CD4-positive, alpha-beta T cell treated with Interleukin-17A for 1 hour (primary cell): ENCODE measurements at places on chromosomes 12 and 14.

- no peak for DNase-seq
Observed at GRCh38 chr14:57909626-57910025, 43.7 kb upstream of the SLC35F4 start.

GRCh38 chr14:71711125-71711524 lies 221.1 kb upstream of the RGS6 start:
- DNase-seq = peak; percentile 5

- DNase-seq = no peak
Observed at GRCh38 chr12:25254271-25254880, 3.6 kb upstream of the KRAS start.

- no peak for DNase-seq
Observed at GRCh38 chr12:43982544-43982943, 146.7 kb downstream of the TMEM117 start.

DNA sequence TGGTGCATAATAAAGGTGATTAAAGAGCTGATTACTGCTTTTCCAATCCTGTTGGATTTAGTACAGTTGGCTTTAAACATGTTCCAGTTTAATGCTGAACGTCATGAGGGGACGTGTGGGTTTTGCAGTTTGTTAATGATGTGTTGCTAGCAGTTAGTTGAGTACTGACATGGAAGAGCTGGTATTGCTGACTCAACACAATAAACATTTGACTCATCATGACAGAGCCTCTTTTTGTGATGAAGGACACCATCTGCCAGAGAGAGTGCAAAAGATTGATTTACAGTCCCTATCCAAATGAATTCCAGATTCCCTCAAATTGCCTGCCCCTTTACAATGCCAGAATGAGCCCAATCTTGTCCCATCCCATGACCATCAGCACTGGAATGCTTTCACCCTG lies 346.2 kb upstream of the PRICKLE1 start:
- no peak for DNase-seq

- DNase-seq = no peak
Observed at GRCh38 chr12:117472983-117473382, 111.6 kb upstream of the NOS1 start.

GRCh38 chr12:108400481-108400880 lies 61.4 kb upstream of the CMKLR1 start:
- no peak for DNase-seq

- no peak for DNase-seq
Observed at GRCh38 chr12:30975581-30975980, 49.0 kb downstream of the TSPAN11 start.
